ENCODE measurements at places on chromosomes 4 and X.

- DNase-seq: no peak
These were observed at the start of gene ZFYVE28 for GRCh38 chr4:2417765-2418649. ZFYVE28 (minus strand) TSS chr4:2418645; CDS start chr4:2418323, 322 bp downstream.

GRCh38 chr4:52983563-52984303, 121.6 kb downstream of the RASL11B start:
- DNase-seq: no peak

DNA sequence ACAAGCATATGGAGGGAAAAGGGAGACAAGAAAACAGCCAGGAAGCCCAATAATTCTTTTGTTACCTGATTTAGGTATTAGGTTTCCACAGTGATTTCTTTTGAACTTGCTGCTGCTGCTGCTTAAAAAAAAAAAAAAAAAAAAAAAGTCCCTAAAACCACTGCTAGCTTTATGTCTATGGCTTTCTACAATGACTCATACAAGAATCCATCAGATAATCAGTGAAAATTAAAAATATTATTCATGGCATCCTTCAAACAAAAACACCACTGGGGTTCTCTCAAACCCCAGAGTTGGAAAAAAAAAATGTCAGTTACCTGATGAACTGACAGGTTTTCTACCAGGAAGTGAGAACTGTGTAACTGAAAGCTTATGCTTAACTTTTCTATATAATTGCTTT, 14.3 kb downstream of the EPHA5 start:
- DNase-seq: no peak

GRCh38 chrX:43693602-43694406, 37.7 kb downstream of the MAOA start:
- DNase-seq: no peak

- no peak for DNase-seq
These were observed 189.9 kb downstream of the INPP4B start for GRCh38 chr4:142656178-142656577.

DNA sequence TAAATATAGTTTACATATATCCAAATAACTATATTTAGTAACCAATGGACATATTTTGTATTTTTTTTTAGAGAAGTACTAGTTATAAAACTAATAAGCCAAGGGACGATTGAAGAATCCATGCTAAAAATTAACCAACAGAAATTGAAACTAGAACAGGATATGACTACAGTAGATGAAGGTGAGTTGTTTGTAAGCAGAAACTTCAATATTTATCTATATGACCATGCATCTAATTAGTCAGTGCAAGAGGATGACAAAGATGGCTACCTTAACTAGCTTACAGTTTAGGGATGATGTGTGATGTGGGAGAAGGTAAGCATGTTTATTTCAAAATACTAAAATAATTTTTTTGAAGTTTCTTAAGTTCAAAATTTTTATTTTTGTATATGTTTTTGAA, 57.7 kb downstream of the HPGDS start:
- DNase-seq: no peak

- DNase-seq: no peak
These were observed 294.6 kb upstream of the NRK start for GRCh38 chrX:105527759-105528158.

DNA sequence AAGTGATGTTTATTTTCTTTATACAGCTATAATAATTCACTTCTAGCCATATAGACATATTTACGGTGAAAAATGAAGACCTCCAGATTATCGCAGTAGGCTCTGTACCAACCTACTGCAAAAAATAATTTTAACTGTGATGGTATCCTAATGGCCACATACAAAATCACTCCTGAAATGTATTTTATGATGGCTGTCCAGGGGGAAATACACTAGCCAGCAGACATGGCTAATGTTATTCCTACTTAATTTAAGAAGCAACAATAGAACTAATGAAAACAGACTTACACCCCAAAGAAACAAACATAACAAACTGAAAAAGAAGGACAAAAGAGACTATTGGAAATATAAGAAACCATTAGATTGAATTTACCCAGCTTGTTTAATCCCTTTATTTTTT, 4.6 kb downstream of the NKX6-1 start:
- DNase-seq: no peak

DNA sequence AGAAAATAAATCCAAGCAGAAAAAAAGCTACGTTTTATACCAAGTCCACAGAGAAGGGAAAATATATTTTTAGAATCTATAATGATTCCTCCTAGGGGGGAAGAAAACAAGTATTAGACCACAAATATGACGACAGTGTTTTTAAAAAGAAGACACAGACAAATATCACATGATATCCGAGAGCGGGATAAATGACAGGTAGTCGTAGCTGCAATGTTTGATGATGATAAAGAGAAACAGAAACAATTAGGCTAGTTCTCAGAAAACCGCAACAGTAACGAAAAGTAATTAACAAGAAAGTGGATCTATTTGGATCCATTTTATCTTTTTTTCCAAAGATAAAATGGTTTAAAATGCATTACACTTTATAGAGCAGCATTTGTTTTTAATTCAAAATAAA, 918 bp downstream of the HAUS3 start:
- DNase-seq: no peak

- DNase-seq: no peak
These were observed 10.2 kb upstream of the CLDN24 start for GRCh38 chr4:183332447-183332846.

DNA sequence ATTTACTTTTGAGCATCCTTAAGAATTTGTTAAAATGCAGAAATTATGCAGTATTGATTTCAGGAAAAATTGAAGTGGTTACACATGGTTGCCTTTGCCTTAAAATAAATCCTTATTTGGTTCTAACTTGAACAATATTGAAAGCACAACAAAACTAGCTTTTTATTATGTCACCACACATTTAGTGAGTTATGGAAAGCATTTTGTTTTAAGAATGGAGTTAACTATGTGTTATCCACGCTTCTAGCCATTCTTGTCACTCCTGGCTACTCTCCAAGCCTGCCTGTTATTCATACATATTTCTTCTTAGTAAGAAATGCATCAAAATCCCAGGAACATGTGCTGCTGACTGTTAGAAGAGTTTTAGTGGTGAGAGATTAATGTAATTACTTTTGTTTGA, 73.9 kb downstream of the FAT4 start:
- DNase-seq: no peak

DNA sequence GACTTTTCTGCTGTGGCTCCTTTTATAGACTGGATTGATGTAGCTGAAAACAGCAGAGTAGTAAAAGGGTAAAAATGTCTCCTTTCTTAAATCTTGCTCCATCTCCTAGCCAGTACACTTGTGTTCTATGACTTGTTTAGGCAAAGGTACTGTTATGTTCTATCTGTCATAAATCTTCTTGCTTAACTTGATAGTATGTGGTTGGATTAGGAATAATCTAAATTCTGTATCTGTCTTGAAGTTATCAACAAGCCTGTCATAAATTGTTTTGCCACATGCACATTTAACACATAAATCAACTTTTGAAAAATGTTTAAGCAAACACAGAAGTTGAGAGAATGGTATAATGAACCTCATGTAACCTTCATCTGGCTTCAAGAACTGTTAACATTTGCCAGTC, 157.0 kb downstream of the FRAS1 start:
- no peak for DNase-seq

DNA sequence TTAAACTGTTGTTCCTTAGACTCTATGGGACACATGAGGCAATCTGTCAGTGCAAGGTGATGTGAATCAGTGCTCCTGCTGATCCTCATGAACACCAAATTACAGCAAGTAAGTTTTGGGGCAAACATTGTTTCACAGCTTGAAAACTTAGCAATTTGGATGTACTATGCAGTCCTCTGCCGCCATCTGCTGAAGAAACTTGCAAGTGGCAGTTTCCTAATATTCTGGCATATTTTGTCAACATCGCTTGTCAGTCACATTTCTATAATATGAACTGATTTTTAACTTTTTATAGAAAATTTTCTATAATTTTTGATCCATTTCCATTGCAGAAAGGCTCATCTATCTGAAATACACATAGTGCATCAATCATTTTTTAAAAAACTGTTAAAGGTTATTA, 56.3 kb downstream of the ZAR1 start:
- no peak for DNase-seq

GRCh38 chrX:99857455-99857854, 552.6 kb downstream of the PCDH19 start:
- DNase-seq: no peak

GRCh38 chr4:8340781-8341241, 71.3 kb downstream of the HTRA3 start:
- no peak for DNase-seq

DNA sequence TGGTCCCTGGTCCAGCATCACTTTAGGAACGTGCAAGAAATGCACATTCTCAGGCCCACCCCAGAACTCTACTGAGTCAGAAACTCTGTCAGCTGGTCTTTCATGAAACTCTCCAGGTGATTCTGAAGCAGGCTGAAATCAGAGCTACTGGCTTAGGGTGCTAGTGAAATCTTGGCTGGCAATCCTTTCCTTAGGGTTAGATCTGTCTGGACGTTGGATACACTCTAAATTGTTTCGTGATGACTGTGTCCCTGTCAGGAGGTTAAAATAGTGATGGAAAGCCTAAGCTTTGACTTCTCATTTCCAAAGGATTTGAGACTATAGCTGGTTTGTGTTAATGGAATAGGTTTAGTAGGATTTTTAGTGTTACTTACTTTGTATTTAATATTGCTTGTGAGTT, 99.1 kb downstream of the ARHGAP10 start:
- DNase-seq: no peak

DNA sequence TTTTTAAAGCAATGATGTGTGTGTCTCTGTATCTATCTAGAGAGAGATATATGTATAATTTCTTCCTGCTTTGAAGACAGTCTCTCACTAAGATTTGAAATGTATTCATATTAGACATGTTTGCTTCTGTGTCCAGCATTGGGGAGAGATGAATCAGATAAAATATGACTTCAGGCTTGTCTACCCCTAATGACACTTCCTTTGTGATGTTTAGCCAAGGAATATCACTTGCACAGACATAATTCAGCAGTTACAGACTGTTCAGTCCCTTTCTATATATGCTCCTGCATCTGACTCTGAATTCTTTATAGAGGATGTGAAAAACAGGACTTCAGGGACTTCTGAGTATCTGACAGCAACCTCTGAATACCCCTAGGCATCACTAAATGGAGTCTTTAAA, 158.4 kb downstream of the DCLK2 start:
- no peak for DNase-seq

DNA sequence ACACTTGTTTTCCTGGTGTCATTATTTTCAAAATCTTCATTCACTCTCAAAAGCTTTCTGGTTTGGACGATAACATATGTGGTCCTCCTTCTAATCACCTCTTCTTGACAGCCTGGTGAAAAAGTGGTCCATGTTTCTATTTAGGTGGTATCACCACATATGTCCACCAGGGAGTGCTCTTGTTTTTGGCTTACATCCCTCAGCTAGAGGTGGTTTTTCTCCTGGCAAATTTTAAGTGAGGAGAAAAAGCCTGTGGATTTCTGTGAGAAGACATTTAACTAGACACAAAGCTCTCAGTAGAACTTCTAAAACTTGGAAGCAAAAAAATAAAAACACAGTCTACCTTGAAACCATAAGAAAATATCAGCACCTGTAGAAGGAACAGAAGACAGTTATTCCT, 58.0 kb upstream of the FRMPD4 start:
- no peak for DNase-seq

- no peak for DNase-seq
These were observed 20.7 kb upstream of the GRXCR1 start for GRCh38 chr4:42871671-42872290.

DNA sequence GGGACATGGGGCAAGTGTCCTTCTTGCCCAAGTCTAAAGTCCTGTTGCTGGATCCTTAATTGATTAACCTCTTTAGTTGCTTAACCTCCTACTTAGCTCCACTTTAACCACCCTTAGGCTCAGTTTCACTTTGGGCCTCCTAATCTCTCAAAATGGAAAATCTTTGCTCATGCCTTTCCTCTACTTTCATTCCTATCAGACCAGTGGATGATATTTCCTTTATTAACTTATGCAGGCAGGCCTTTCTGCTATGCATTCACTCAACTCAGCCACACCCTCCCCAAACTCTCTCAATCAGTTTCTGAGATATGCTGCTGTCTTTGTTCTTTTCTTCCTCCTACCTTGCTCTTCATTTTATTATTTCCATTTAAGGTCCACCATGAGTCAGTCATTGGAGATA, 14.4 kb upstream of the ARSJ start:
- no peak for DNase-seq

DNA sequence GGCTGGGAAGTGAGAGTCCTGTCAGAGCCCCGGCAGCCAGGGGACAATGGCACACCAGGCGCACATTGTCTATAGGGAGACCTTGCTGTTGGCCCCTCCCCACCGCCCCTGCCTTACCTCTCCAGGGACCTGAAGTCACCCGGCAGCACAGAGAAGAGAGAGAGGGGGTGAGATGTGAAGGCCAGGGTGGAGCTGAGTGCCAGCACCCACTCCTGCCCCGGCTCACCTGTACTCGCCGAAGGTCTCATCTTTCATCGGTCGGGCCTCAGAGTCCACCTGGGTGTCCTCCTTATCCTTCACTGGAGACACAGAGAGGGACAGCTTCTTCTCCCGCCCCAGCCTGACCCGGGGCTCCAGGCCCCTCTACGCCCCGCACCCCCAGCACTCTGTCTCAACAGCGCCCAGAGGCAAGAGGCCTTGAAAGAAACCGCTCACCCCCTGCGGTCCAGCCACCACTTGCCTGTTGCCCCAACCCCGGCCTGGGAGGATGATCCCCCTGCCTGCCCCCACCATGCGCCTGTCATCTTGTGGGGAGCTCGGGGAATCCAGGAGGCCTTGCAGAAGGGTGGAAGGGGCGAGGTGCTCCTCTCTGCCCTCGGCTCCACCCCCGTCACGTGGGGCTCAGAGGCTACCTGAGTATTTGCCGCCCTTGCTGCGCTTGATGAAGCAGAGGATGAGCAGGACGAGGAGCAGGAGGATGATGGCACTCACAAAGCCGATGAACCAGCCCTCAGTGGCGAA, 22.6 kb downstream of the L1CAM start:
- DNase-seq: no peak

DNA sequence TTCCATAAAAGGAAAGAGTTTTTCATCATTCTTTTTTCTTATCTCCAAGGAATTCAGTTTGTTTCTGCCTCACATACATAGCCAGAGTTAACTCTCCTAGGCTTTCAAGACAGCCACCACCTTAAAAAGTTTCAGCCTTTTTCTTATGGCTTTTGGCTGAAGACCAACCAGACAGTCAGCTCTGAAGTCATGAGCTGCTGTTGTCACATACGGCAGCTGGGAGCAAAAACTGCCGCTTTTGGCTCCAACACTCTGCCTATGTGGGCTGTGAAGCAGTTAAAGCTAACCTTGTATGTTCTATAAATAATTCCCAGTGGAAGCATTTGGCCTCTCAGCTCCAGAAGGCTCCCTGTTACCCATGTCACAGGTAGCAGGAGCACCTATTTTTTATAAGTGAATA, 104.1 kb downstream of the KLHL4 start:
- no peak for DNase-seq

- no peak for DNase-seq
These were observed 102.7 kb downstream of the PHOX2B start for GRCh38 chr4:41645728-41646390.

GRCh38 chr4:84470204-84470785, 28.8 kb downstream of the NKX6-1 start:
- no peak for DNase-seq

DNA sequence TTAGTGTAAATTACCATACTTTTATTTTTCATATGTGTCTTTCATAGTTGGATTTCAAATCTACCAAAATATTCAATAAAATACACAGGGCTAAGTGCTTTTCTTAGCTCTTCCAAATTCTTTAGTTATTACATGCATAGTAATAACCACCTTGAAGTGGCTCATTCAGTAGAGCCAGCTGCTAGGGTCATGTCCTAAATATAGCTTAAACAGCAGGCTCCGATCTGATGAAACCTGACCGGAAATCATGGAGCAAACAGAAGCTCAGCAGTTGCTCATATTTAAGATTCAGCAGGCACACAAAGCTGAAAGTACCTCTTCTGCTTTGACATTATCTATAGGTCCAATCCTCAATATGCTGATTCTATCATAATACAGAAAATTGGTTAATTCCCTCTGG, 1470.4 kb downstream of the ADGRL3 start:
- DNase-seq: no peak

Measured in cortex of kidney (tissue), 1 donor.